ENCODE measurements at places on chromosomes 11 and 22.

DNA sequence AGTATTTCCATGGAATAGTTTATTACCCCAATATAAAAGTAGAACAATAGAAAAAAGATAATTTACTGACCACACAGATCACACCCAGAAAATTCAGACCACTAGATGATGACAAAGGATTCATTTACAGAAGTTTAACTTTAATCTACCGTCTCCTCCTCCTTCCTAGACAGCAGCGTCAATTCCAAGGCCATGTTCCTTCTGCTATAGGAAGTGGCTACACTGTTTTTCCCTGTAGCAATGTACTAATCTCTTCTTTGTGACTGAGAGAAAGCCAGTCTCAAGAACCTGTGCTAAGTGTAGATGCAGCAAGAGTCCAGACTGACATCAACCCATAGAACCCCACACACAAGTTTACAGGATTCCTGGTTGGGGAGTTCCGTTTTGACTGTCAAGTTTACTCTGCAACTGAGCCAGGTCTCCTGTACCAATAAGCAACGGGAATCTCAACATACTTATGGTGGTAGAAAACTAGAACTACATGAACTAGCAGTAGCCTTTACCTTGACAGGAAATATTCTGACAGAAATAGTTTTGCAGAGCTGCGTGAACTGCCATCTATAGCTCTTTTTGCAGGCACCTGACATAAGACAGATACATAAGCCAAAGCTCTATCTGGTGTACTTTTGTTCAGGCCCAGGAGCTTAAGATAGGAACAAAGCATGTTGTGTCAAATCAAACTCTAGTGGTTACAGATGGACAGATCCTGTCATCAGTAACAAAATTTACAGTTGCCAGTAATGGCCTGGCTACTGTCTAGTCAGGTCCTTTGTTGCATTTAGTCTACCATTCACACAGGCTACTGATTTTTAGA is 42.9 kb downstream of the MRTFA start:
- DNase-seq = no peak

DNA sequence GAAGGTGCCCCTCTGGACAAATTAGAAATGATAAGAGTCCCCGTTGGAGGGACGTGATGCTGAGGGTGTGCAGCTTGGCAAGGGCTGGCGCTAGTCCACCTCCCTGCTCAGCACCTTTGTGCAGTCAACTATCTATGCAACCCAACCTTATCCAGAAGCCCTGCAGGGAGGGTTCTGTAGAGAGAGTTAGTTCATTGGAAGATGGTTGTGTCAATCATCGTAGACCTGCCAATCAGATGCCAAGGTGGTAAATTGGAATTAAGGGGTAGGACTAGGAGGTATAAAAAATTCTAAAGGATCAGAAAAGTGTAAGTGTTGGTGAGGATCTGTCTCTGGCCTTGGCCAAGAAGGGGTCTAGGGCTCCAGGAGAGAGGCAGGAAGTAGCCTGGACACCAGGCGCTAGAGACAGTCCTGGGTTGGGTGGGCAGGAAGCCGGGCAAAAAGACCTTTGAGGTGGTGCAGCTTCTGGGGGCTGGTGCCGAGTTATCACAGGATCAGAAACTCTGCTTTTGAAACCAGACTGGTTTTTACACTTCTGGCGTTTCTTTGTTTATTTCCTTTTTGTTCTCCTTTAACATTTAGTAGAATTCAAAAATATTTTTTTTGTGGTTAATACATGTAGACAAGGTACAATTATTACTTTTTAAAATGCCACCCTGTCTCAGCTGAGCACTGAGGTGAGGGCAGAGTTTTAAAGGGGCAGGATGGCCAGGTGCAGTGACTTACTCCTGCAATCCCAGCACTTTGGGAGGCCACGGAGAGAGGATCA is 1.6 kb downstream of the C1QTNF6 start:
- peak; percentile 54 for DNase-seq

GRCh38 chr11:70834277-70834940 is 418.0 kb downstream of the SHANK2 start:
- DNase-seq = no peak

- DNase-seq = no peak
These were observed 7.6 kb upstream of the SERPINH1 start for GRCh38 chr11:75554258-75555022.

DNA sequence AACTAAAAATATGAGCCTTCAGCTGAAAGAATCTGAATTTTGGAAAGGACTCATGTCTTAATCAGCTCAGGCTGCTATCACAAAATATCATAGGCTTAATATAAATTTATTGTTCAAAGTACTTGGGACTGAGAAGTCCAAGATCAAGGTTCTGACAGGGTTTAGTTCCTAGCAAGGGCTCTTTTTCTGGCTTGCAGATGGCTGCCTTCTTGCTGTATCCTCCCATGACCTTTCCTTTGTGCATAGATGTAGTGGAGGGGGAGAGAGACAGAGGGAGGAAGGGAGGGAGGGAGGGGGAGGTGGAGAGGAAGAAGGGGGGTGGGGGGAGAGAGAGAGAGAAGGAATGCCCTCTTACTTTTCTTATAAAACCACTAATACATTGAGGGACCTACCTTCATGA is 306.8 kb upstream of the DDI1 start:
- no peak for DNase-seq

- no peak for DNase-seq
These were observed 5.3 kb downstream of the ATP5MG start for GRCh38 chr11:118406599-118407166.

DNA sequence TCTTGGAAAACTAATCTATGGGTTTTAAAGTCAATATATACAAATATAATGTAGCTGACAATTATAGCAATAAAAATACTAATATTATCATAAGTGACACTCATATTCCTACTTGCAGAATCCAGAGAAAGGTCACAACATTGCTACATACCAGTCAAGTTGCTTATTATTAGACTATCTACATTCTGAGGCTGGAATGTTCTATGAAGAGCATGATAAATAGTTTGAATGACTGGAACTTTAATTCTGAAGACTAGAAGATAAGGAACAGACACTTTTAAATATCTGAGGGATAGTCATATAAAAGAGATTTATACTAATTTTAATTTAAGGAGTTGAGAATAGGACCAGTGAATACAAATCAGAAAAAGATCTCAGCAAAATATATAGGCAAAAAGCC is 146.0 kb downstream of the GUCY1A2 start:
- no peak for DNase-seq

GRCh38 chr22:49455595-49455994 is 372.1 kb downstream of the BRD1 start:
- DNase-seq = no peak

- DNase-seq = no peak
These were observed 4.9 kb downstream of the ALX4 start for GRCh38 chr11:44305026-44305469.
